ENCODE measurements at places on chromosomes 5 and 9. TPM values are rescaled to one million over a fixed set of nuclear protein-coding genes. Genes with fewer than 3 reads are reported as not detected.

Gene CDX1
- total RNA-seq, result not detected

Gene CD274
- 20.8 TPM for total RNA-seq

Gene PCSK5
- total RNA-seq, result 4.9 TPM

Gene BHMT
- not detected for total RNA-seq

Gene IRX4
- total RNA-seq, result not detected
